ENCODE measurements at places on chromosomes 11 and 22.
A peak's percentile ranks its signal among the peaks of the same experiment; 100 is the strongest.

- DNase-seq = no peak
Observed at GRCh38 chr11:218815-219593, 11.5 kb downstream of the RIC8A start.

GRCh38 chr11:131481971-131482370, 111.6 kb downstream of the NTM start:
- DNase-seq = no peak

DNA sequence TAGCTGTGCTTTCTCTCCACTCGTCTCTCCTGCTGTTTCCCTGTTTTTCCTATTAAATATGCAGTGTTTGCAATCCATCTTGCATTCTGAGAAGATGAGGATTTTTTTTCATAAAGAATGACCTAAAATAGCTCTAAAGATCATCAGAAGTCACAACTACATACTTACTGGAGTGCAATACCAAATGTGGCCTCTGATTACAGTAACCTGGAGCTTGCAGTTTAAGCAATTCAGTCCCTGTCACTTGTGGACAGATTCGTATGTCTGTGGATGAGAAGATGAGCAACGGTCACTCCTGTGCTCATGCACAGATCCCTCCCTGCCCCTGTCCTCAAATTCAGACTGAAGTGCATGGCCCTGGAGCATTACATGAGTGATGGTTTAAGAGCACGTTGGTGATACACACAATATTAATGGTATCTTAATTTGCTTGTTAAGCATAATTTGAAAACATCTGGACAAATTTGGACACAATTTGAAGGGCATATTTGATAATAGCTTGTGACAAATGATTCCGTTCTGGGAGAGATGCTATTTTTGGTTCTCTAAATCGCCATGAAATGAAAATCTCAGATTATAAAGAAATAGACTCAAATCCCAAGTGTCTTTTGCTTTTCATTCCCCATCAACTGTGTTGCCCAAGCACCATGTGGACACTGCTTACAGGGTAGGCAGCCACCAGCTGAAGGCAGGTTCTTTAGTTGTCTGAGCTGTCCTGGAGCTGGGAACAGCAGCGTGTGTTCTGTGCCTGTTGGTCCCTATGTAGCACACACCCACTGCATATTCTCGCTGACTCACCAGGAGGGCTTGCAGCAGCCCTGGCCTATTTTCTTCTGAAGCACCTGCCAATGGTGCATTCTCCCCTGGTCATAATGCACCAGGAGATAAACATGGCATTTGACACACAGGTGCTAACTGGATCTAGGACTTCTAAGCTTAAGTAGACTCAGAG, 32.6 kb upstream of the PRAME start:
- no peak for DNase-seq

GRCh38 chr11:34633990-34634693, 13.2 kb downstream of the EHF start:
- DNase-seq = no peak

DNA sequence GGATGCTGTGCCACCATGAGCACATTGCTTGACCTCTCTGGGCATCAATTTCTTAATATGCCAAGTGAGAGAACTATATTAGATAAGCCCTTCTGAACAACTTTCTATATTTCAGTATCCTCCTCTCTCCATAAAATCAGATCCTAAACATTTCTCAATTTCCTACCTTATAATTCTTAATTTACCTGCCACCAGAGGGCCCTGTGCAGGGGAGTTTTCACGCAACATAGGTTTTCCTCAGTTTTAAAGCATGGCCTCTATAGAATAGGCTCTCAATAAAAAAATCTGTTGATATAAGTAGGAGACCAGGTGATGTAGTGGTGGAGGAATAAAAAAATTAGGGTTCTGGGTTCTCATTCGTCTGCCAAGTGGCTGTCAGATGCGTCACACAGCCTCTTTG, 83.7 kb upstream of the DBX1 start:
- no peak for DNase-seq

DNA sequence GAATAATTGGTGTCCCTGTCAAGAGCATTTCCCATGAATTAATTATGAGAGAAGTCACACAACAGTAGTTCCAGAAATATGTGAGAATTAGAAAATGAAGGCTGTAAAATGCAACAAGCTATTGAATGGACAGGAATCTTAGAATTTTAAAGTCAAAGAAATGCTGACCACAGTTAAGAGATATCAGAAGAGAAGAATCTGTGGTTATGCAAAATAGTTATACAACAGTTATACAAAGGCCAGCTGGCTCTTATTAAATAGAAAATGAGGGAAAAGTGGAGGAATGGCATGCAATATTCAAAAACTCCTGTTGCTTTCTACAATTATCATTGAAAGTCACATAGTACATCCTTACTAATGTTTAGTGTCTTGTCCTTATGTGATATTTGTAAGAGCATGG, 27.4 kb downstream of the CASP12 start:
- DNase-seq = no peak

GRCh38 chr11:94964934-94965333, 8.4 kb downstream of the CWC15 start:
- DNase-seq = no peak

DNA sequence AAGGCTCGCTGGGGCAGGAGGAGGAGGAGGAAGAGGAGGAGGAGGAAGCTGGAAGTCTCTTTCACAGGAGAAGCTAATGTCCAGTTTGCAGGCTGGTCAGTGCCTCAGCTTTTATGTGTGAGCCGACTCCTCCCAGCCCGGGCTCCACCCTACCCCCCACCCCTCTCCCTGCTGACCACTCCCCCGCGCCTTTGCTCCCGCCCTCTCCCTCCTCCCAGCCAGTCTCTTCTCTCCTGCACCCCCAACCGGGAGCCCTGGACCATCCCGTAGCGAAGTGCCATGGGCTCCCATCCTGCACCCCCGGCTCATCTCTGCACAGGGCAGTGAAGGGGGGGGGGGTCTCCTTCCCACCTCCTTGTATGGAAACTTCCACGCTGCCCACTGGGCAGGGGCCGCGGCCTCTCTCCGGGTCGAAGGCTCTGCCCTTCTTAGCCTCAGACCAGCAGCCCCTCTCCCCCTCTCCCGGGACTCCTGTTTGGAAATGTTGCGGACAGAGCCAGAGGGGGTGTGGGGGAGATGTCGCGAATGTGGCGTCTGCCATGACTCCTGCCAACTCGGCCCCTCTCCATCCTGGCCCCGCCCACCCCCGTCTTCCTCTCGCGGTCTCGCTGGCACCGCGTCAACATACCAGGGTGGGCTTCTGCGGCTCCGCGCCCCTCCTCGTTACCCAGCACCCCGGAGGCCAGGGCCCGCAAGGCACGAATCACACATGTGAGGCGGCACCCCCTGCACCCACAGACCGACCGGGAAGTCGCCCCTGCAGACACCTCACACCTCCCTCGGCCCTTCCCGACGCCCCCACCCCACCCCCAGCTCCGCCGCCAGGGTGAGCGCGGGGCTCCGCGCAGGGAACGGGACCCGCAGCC, 1.8 kb downstream of the IGF2 start:
- DNase-seq = peak; percentile 81

DNA sequence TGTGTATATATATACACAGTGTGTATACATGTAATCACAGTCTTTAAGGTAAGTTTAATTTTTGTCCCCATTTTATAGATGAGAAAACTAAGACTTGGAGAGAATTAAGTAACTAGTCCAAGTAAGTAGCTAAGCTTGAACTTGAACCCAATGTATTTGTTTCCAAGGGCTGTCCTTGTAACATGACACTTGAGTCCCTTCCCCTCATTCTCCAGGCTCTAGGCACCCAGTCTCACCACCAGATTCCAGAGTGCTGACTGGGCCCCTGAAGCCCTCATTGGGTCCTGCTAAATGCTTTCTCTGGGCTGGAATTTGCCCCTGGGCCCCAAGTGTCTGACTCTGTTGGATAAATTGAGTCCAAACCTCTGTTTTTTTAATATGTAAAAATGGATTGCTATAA, 45.5 kb downstream of the ADM start:
- DNase-seq = no peak

DNA sequence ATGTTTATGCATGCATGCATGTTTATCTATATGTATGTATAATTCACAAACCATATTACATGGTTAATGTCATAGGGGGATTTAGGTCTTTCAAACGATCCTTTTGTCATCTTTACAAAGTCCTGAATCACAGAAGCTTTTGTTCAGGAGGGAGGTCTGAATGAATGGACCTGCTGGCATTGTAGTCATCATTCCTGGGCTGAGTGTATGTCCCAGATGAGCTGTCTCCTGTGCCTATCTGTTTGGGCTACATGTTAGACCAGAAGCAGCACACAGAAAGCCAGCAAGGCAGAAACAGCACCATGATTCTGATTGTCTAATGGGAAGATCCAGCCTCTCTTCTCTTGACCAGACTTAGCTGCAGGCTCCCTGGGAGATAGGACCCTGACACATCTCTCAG, 69.5 kb downstream of the ADM start:
- DNase-seq = no peak

- no peak for DNase-seq
Observed at GRCh38 chr22:23922921-23923320, 28.7 kb downstream of the MIF start.

DNA sequence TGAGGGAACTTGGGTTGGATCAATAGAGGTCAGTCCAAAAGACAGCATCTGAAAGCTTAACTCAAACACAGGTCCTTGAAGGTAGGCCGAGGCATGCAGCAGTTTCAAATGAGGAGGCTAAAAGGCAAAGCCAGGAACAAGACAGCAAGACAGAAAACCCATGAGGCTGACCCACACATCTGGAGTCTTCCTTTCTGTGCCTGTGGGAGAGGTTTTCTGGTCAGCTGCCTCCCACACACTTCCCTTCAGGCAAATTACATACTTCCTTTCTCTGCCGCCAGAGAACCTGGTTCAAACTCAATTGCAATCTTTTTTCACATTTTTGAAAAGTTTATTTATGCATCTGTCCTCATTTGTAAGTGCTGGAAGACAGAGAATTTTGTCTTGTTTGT, 29.8 kb upstream of the CRTAM start:
- DNase-seq = no peak

GRCh38 chr11:83459798-83460197, 173.6 kb upstream of the CCDC90B start:
- DNase-seq = no peak

DNA sequence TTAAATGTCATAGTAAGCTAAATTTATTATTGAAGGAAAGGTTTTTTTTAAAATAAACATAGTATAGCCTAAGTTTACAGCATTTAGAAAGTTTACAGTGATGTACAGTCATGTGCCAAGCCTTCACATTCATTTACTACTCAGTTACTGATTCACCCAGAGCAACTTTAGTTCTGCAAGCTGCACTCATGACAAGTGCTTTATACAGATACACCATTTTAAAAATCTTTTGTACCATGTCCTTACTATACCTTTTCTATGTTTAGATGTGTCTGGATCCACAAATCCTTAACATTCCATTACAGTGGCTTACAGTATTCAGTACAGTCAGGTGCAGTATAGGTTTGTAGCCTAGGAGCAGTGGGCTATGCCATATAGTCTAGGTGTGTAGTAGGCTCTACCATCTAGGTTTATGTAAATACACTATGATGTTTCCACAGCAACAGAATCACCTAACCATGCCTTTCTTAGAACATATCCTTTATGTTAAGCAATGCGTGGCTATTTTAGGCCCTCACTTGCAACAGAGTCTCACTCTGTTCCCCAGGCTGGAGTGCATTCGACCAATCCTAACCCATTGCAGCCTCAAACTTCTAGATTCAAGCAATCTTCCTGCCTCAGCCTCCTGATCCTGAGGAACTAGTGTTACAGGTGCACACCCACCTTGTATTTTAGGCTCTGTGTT, 79.5 kb upstream of the SLC25A18 start:
- DNase-seq = no peak

GRCh38 chr11:32436751-32437494, 1.6 kb upstream of the WT1 start:
- no peak for DNase-seq

- no peak for DNase-seq
Observed at GRCh38 chr22:46815896-46816731, 53.7 kb downstream of the TBC1D22A start.

DNA sequence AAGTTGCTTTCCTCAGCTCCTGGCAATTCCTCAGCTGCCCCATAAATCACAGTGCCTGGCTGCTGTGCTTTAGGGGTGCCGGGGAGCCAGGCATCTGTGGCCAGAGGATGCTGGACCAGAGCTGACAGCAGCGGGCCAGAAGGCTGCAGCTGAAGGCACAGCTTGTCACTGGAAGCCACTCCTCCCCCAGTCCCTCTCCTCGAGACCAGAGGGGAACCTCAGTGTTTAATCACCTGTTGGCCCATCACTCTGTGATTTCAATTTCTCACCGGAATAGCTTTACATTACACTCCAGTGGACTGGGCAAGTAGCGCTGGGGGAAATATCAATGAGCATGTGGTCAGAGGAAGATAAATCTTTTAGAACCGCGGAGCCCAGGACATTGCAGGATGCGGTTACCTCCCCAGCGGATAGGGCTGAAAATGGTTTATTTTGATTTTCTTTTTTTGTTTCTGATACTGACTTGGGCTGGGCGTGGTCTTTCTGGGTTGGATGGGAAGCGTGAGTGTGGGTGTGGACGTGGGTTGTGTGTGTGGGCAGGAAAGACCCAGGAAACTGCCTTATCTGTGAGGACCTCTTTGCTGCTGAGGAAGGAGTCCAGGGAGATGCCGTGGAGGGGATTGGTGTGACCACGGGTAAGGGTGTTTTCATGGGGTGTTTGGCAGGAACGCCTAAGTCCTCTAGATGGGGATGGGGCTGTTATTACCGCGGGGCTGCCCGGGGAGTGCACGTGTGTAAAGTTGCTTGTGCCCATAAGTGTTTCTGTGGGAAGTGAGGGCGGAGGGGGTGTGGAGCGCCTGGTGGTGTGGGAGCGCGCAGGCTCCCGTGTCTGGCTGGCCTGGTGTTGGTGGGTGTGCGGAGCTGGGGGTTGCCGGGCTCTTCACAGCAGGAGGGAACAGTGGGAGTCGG, 4.0 kb downstream of the DAGLA start:
- no peak for DNase-seq

Measured in AG09319 (cell line).